Pancreas (tissue), 10 donors: ENCODE measurements at places on chromosomes 13 and 19. TPM values are rescaled to one million over a fixed set of nuclear protein-coding genes. Genes with fewer than 3 reads are reported as not detected.
A peak's percentile ranks its signal among the peaks of the same experiment; 100 is the strongest.

DNA sequence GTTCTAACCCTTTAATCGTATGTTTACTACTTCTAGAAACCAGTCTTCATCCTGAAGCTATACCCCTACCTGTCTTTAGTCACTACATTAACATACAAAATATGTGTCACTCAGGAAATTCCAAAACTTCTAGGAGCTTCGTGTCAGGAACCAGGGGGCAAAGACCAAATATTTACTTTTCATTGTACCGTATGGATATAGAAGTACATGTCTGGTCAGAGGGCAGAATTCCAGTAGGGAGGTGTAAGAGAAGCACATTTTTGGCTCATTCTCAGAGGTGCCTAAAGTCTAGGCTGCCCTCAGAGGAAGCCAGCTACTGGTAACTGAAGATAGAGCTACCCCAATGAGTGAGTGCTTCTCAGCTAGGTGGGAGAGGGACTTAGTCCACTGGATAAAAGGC, 320.7 kb downstream of the DIAPH3 start:
- H3K27ac ChIP-seq = no peak overlapping the region
- H3K4me3 ChIP-seq = no peak overlapping the region
- no peaks in the 10 kb centered on the region for H3K27me3 ChIP-seq
- DNase-seq = no peak
- no peaks in the 10 kb centered on the region for H3K4me1 ChIP-seq
- H3K36me3 ChIP-seq = no peaks in the 10 kb centered on the region

DNA sequence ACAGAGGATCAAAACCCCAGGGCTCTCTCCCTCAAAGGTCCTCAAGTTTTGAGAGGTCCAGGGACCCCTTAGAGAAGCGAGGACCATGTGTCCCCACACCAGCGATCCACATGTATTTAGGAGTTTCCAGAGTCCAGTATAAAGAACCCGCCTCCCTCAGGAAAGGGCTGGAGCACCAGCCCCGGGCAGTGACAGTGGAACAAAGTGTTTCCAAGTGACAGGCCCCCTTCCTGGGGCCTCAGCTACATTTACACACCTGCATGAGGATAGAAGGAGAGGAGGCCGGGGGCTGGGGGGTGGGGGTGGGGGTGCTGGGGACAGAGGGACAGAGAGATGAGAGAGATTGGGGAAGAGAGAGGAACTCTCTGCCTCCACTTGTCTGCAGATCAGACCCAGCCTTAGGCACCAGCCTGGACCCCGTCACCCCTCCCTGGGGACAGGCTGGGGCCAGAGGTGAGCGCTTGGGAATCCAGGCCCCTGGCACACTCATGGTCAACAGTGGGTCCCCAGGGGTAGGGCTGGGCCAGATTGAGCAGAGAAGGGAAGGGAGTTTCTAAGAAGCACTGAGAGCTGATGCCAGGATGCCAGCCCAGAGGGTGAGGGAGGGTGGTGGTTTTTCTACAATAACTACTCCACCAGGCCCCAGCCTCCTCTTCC, 802 bp downstream of the BCAM start:
- H3K4me3 ChIP-seq = peak overlapping the region; percentile 46
- H3K4me1 ChIP-seq = peaks cover 7% of the 10 kb centered on the region
- no peak overlapping the region for H3K27ac ChIP-seq
- no peak for DNase-seq
- H3K36me3 ChIP-seq = no peaks in the 10 kb centered on the region

DNA sequence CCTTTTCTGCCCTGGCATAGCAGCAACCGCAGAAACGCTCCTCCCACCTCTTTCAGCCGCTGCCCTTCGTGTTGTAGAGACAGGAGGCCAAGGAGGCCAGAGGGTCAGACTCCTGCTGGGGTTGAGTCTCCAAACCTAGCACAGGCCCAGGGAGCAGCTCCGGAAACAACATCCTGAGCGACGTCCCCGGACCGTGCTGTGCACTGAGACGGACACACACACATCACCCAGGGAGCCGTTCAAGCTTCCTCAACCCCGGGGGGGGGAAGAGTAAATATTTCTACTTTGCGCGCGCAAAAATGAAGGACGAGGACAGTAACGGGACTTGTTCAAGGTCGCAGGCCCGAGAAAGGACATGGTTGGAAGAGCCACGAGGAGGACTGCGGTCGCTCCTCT, 657 bp downstream of the ZNF550 start:
- no peaks in the 10 kb centered on the region for H3K27me3 ChIP-seq
- DNase-seq = no peak
- H3K4me3 ChIP-seq = peak overlapping the region; percentile 98
- H3K4me1 ChIP-seq = no peaks in the 10 kb centered on the region
- peaks cover 21% of the 10 kb centered on the region for H3K36me3 ChIP-seq

GRCh38 chr19:28847468-28847867, 365.5 kb downstream of the UQCRFS1 start:
- DNase-seq = no peak
- H3K4me3 ChIP-seq = no peak overlapping the region
- H3K27ac ChIP-seq = no peak overlapping the region
- no peaks in the 10 kb centered on the region for H3K36me3 ChIP-seq

DNA sequence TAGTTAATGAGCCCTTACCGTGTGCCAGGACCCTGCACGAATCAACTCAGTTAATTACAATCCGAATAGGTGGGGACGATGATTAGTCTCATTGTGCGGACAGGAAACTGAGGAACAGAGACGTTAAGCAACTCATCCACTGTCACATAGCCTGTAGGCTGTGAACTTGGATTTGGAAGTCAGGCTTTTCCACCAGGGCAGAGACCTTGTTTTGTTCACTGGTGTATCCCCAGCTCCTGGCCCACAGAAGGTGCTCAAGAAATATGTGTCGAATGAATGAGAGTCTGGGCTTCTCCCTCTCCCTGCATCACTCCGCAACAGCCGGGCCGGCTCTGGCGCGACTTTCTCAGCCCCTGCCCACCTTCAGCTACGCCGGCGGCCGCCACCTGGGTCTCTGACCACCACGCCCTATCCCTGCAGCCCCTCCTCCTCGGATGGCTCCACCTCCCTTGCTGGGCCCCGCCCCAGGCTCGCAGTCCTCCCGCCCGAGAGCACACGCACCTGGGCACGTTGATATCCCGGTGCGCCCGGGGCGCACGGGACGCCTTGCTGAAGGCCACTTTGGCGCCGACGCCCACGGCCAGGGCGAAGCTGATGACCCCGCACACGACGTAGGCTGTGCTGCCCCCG, 1.3 kb downstream of the SHISA7 start:
- H3K4me3 ChIP-seq = no peak overlapping the region
- no peaks in the 10 kb centered on the region for H3K4me1 ChIP-seq
- DNase-seq = no peak
- H3K27me3 ChIP-seq = no peaks in the 10 kb centered on the region

- peak; percentile 84 for DNase-seq
- H3K36me3 ChIP-seq = no peaks in the 10 kb centered on the region
- peaks cover 18% of the 10 kb centered on the region for H3K4me1 ChIP-seq
- no peak overlapping the region for H3K4me3 ChIP-seq
- peak overlapping the region; percentile 99 for H3K27ac ChIP-seq
These were observed 1.1 kb upstream of the ARHGAP35 start for GRCh38 chr19:46859637-46860124.

DNA sequence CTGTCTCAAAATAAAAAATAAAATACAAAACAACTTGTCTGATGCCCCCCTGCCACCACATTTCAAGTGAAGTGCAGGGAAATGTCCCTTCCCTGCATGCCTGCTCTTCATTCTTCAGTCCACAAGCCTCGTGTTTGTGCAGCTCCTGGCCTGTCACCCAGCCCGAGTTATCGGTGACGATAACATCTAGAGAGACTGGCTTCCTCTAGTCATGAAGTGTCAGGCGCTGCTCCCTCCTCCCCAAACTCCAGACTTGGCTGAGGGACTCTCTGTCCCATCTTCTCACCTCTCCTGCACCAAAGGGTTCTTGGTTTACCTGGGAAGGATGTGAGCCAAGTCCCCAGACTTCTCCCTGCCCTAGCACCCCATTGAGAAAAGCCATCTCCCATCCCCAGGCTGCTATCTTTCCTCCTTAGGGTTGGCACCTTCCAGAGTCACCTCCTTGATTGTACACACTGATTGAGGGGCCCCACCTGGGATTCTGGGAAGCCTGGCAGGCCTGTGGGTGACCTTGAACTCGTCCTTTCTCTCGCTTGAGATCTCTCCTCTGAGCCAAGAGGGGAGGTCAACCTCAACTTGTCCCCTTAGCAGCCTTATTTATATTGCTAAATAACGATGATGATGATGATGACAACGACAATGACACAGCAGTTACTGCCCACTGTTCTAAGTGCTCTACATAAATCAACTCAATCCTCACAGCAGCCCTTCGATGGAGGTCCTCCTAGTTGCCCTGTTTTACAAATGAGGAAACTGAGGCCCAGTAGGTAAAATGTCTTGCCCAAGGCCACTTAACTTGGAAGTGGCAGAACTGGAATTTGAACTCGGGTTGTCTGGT, 13.1 kb upstream of the PLAUR start:
- H3K4me3 ChIP-seq = no peak overlapping the region
- DNase-seq = no peak
- no peaks in the 10 kb centered on the region for H3K27me3 ChIP-seq
- no peak overlapping the region for H3K27ac ChIP-seq
- no peaks in the 10 kb centered on the region for H3K36me3 ChIP-seq
- H3K4me1 ChIP-seq = no peaks in the 10 kb centered on the region

- H3K27me3 ChIP-seq = no peaks in the 10 kb centered on the region
- no peak overlapping the region for H3K4me3 ChIP-seq
- no peak overlapping the region for H3K27ac ChIP-seq
- no peak for DNase-seq
- H3K4me1 ChIP-seq = no peaks in the 10 kb centered on the region
These were observed 1552.2 kb downstream of the PCDH9 start for GRCh38 chr13:65677906-65678305.

- H3K4me1 ChIP-seq = no peaks in the 10 kb centered on the region
- no peak overlapping the region for H3K4me3 ChIP-seq
- DNase-seq = no peak
- no peaks in the 10 kb centered on the region for H3K27me3 ChIP-seq
- no peaks in the 10 kb centered on the region for H3K36me3 ChIP-seq
- H3K27ac ChIP-seq = no peak overlapping the region
These were observed 2318.0 kb downstream of the PCDH9 start for GRCh38 chr13:64912141-64912540.

DNA sequence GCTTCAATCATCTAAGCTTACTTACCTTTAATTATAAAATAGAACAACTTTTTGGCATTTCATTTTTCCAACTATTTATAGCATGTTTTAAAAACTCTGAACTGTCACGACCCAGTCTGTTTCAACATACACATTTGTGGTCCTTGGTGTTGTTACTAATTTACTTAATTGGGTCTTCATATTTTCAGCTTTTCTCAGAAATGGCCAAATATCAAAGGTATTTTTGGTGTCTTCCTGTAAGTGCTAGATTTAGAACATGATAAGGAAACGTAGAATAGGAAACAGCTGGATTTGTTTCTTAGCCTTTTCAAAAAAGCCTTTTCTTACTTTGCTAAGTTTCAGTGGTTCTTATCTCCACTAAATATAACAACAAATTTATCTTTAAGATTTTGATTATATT, 11.4 kb downstream of the LPAR6 start:
- H3K27me3 ChIP-seq = no peaks in the 10 kb centered on the region
- H3K4me1 ChIP-seq = peaks cover 33% of the 10 kb centered on the region
- H3K36me3 ChIP-seq = no peaks in the 10 kb centered on the region
- no peak overlapping the region for H3K27ac ChIP-seq
- no peak overlapping the region for H3K4me3 ChIP-seq

- H3K4me3 ChIP-seq = no peak overlapping the region
- DNase-seq = no peak
- H3K27ac ChIP-seq = no peak overlapping the region
- H3K36me3 ChIP-seq = no peaks in the 10 kb centered on the region
These were observed 2.1 kb downstream of the KCNN4 start for GRCh38 chr19:43778651-43779050.

DNA sequence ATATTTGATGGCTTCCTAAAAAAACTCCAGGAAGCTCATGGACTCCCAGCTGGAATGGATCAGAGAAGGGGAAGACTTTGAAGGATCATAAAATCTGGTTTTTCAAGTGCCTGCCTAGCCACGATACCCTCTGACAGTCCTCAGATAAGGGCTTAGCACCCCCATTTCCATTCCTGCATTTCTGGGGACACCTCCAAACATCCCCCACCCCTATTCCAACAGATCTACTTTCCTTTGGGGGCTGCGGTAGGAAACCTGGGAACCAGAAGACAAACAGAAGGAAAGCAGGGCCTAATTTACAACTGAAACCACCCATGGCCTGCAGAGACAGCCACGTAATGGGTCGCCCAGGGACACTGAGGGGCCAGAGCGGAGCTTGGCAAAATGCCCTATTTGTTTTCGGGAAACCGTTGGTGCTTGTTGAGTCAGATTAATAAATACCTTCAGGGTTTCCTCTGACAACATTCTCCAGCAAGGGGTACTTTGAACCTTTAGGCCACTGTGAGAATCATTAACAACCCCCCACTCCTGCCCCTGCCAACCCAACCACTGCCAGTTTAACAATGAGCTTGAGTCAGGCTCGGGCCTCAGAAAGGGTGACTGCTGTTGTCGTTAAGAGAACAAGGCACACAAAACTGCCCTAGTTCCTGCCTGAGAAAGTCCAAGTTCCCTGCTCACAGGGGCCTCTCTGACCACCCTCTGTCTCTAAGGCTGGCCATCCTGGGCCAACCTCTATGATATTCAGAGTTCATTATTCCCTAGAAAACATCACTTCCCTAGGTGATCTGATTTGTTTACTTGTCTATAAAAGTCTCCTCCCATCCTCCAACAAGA, 23.5 kb downstream of the RHPN2 start:
- no peak overlapping the region for H3K4me3 ChIP-seq
- no peaks in the 10 kb centered on the region for H3K4me1 ChIP-seq
- peak overlapping the region; percentile 57 for H3K27ac ChIP-seq
- DNase-seq = peak; percentile 74
- no peaks in the 10 kb centered on the region for H3K27me3 ChIP-seq
- no peaks in the 10 kb centered on the region for H3K36me3 ChIP-seq

- H3K4me1 ChIP-seq = no peaks in the 10 kb centered on the region
- H3K27me3 ChIP-seq = no peaks in the 10 kb centered on the region
- no peak overlapping the region for H3K27ac ChIP-seq
- no peak overlapping the region for H3K4me3 ChIP-seq
- no peak for DNase-seq
- H3K36me3 ChIP-seq = no peaks in the 10 kb centered on the region
These were observed 21.0 kb upstream of the ZNF681 start for GRCh38 chr19:23779645-23780044.

- no peaks in the 10 kb centered on the region for H3K27me3 ChIP-seq
- no peak for DNase-seq
- no peaks in the 10 kb centered on the region for H3K36me3 ChIP-seq
- no peaks in the 10 kb centered on the region for H3K4me1 ChIP-seq
These were observed 148.0 kb upstream of the HTR2A start for GRCh38 chr13:47044842-47045241.

The LHB gene
- total RNA-seq = 5.0 TPM

The NAPSA gene
- 2.8 TPM for total RNA-seq

The CATSPERD gene
- total RNA-seq = not detected

The LMTK3 gene
- total RNA-seq = 3.1 TPM

The IGFL2 gene
- not detected for total RNA-seq

The TEX101 gene
- not detected for total RNA-seq

The SUPT20H gene
- 16.0 TPM for total RNA-seq

The ZNF554 gene
- total RNA-seq = 3.5 TPM

The PSG5 gene
- 0.44 TPM for total RNA-seq

The MAB21L1 gene
- not detected for total RNA-seq

The CLEC4G gene
- total RNA-seq = 0.90 TPM

The ZNF724 gene
- total RNA-seq = 0.60 TPM

The SLC39A3 gene
- total RNA-seq = 12.8 TPM

The ZNF837 gene
- total RNA-seq = 1.1 TPM

The PALM gene
- 5.7 TPM for total RNA-seq

The HIF3A gene
- total RNA-seq = 1.1 TPM

The DMPK gene
- total RNA-seq = 37.7 TPM

The IER2 gene
- total RNA-seq = 32.4 TPM

The TUBA3C gene
- total RNA-seq = not detected

The KCNRG gene
- total RNA-seq = 0.18 TPM
